Head of caudate nucleus (tissue), 42 donors: ENCODE measurements at places on chromosomes 2 and 18.

- no peak for DNase-seq
Measured at GRCh38 chr18:36592282-36592681, 236.5 kb downstream of the TPGS2 start.

- DNase-seq, result no peak
Measured at GRCh38 chr2:233063269-233063975, 3.3 kb downstream of the INPP5D start.

DNA sequence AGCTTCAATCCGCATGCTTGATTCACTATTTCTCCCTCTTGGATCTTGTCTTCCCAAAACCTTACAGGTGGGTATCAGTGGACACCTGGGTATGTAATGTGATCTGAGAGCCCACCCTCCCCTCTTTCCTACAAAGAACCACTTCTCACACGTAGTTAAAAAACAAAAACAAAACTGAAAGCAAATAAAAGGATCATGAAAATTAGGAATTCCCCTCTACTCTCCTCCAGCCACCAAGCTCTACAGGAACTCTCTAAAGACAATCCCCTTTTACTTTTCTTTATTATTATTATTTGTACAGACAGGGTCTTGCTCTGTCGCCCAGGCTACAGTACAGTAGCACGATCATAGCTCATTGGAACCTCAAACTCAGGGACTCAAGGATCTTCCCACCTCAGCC, 40.8 kb upstream of the MYO1B start:
- no peak for DNase-seq

GRCh38 chr18:46716827-46717226, 40.0 kb downstream of the ST8SIA5 start:
- peak; percentile 13 for DNase-seq

DNA sequence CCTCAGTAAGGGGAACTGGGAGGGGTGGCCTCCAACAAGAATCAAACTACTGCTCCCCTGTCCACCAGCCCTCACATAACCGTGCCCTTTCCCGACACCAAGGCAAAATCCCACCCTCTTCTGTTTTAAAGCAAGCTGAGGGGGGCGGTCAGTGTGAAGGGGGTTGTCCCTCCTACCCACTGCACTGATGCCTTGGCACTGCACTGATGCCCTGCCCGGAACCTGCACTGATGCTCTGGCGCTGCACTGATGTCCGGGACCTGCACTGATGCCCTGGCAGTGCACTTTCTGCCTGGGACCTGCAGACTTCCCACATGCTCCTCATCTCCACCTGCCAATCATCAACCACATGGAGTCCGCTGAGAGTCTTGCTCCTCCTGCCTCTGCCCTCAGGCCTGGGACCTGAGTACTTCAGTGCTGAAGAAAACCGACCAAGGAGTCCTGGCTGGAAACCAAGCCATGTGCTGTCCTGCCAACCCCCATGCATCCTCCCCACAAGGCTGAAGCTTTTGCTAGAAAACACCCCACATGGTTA, 179.5 kb downstream of the SMAD2 start:
- DNase-seq, result no peak

DNA sequence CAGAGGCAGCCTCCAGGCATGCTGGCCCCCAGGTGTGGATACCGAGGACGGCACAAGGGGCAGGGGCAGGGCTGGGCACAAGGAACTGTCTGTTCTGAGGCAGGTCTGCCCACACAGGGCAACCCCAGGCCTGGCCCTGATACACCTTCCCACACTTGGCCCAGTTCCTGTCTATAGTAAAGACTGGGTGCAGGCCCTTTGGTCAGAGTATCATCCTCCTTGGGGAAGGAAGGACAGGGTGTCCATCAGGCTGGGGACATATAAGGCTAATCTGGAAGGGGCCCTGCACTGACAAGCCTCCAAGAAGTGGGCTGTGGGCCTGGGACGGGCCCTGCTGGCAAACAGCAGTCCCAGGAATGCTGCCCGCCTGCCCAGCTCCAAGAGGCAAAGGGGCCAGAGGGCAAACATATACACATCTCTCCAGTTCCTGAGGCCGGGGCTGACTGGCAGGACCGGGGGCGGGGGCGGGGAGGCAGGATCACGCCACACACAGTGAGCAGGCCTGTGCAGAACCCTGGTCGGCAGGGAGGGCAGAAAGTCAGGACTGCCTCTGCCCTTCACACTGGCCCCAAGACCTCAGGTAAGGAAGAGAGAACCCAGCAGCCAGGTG, 18.9 kb downstream of the SDC1 start:
- no peak for DNase-seq

DNA sequence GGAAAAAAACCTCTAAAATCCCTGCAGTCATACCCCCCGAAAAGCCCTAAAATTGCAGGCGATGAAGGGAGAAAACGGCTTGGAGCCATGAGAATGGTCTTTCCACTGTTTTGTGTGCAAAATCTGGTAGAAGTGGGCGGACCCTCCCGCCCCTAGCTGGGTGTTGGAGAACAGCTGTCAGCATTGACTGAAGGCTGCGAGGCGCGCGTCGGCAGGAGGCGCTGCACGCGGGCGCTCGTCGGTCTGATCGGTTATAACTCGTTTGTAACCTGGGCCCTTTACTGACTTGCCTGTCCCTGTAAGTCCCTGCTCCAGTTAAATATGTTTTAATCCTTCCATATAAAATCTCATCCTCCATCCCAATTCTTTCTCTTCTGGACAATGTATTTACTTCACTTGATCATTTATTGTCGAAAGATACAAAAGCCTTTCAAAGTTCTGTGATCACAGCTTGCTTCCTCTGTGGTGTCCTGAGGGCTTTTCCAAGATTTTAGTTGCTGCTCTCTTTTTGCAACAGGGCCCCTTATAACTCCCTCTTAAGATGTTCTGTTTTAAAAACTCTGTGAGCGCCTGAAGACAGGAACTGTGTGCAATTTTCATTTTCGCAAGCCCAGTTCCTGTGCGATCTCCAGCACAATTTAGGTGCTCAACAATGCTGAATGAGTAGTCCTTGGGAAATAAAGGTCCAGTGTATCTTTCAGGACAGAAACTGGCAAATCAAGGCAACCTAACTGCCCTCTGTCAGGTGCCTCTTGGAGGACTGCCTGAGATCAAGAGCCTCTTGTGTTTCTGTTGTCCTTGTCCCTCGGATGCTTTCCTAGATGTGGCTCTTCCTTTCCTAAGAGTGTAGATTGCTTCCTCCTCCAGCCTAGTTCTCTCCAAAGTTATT, 918 bp upstream of the HNRNPLL start:
- DNase-seq, result peak; percentile 85

DNA sequence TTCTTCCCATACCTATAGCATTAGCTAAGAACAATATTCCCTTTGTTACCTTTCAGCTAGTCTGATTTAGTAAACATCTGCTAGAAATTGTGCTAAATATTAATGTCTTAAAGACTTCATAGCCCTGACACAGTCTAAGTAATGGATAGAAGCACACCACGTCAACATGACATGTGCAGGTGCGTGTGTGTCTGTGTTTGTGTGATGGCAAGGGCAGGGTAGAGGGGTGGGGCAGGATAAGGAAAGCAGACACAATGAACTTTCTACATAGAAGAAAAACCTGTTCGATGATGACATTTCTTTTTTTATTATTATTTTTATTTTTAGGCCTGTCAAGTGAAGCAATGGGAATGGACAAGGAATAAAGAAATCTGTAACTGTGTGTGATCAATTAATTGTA, 223.3 kb downstream of the NOL4 start:
- no peak for DNase-seq

GRCh38 chr2:176504440-176504839, 235.2 kb downstream of the MTX2 start:
- no peak for DNase-seq

GRCh38 chr2:10079266-10079869, 843 bp downstream of the CYS1 start:
- DNase-seq, result no peak

- DNase-seq, result no peak
Measured at GRCh38 chr2:47945046-47945781, 38.9 kb upstream of the FBXO11 start.

DNA sequence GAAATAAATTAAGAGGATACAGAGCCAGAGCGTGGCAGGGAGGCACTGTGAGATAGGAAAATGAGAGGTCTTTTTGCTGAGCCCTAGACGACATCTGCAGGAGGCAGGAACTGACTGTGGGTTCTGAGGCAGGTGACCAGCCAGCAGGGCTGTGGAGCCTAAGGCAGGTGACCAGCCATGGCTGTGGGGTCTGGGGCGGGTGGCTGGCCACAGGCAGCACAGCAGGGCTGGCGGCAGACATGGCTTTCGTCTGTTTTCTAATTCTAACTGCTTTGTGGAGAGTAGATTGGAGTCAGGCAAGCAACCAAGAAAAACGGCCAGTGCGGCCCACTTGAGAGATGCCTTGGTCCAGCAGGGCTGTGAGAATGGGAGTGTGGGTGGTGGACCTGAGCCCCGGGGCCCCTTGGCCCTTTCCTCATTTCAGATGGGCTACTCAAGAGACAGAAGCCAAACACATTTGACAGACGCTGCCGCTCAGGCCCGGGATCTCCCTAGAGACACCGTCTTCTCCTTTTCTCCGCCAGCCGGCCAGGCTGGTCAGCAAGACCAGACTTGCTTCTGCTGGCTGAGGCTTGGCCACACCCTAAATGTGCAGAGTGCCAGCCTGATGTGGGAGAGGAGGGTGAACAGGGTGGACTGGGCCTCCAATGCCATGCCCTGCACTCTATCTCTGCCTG, 19.7 kb upstream of the GNAL start:
- DNase-seq, result no peak

- no peak for DNase-seq
Measured at GRCh38 chr2:204888222-204888621, 342.9 kb downstream of the PARD3B start.

DNA sequence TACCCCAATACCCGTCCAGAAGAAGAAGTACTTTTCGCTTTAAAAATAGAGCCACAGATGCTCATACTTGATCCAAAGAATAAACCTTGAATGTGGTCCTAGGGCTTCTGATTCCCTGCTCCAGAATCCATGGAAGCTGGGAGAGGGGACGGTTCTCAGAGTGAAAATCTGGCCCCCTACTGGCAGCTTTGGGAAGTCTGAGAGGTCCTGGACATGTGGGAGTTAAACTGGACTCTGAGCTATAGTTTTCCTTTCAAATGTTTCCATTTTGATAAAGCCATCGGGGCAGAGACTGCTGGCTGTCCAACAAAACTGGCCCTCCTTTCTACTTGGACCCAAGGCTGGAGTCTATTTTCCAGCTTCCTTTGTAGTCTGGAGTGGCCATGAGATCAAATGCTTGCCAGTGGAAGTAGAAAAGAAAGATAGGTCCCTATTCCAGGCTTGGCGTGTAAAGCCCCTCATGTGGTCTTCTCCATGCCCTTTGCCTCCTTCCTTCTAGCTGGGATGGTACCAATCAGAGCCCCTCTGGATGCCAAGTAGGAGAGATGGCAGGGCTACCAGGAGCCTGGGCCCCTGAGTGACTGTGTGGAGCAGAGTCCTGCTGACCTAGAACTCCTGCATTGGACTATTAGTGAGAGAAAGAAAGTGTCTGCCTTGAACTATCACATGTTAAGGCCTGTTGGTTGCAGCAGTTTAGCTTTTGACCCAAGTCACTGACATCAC, 37.7 kb upstream of the TBC1D8 start:
- no peak for DNase-seq

GRCh38 chr2:149715005-149715592, 127.5 kb upstream of the MMADHC start:
- DNase-seq, result no peak

DNA sequence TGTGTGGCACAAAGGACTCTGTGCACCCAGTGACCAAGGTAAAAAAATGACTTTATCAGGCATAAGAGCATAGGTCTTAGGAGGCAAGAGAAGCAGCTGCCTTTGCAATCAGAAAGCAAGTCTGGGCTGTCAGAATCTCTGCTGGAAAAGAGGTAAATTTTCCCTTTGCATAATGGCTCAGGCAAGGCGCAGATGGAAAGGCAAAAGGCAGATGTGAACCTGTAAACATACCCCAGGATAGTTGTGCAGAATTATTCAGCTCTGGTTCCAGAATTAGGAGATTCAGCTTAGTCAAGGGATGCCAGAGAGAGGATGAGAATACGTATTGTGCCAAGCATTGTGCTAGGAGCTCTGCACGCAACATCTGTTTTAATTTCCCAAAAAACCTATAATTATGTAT, 258.7 kb downstream of the CLIP4 start:
- DNase-seq, result no peak

GRCh38 chr2:113972766-113973165, 82.9 kb downstream of the ACTR3 start:
- no peak for DNase-seq

GRCh38 chr2:149058936-149059335, 20.4 kb downstream of the LYPD6B start:
- DNase-seq, result no peak

DNA sequence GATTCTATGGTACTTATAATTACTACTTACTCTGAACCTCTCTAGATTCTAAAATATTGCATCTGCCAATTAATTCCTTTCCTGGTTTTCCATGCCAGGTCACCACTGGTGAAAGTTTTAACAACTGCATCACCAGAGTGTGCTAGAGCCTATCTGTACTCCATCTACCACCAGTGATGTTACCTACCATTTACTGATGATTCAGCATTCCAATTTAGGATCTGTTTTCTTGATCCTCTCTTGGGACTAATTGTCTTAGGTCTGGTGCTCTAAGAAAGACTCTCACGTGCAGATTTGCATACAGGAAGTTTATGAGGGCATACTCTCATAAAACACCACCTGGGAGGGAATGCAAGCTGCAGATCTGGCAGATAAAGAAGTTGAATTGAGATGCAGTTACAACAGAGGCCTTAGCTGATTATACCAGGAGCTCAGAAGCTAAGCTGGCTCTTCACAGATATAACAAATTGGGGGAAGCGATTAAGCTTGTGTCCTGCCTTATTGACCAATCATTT, 347.6 kb upstream of the VRK2 start:
- DNase-seq, result no peak

DNA sequence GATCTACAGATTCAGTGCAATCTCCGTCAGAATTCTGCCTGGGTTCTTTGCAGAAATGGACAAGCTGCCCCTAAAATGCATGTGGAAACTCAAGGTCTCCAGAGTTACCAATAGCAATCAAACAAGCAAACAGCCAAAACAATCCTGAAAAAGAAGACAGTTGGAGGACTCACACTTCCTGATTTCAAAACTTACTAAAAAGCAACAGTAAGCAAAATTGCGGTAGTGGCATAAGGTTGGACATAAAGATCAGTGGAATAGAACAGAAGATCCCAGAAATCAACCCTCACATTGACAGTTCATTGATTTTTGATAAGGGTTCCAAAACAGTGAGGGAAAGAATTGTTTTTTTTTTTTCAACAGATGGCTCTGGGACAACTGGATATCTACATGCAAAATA, 59.7 kb downstream of the NPPC start:
- DNase-seq, result no peak

- no peak for DNase-seq
Measured at GRCh38 chr2:12277241-12278034, 439.3 kb upstream of the TRIB2 start.

DNA sequence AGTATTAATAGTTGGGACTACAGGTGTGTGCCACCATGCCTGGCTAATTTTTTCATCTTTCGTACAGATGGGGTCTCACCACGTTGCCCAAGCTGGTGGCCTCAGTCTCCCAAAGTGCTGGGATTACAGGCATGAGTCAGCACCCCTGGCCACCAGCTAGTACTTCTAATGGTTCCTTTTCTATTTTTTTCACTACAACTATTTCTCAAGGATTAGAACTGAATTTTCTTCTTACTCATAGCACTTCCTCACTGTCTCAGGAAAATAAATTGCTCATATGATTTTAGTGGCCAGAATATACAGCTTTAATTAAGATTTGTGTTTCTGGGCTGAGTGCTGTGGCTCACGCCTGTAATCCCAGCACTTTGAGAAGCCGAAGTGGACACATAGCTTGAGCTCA, 43.2 kb upstream of the SOS1 start:
- DNase-seq, result no peak
